Stimulated activated CD4-positive, alpha-beta T cell treated with anti-CD3 and anti-CD28 coated beads, TNF-alpha, amount 100 ng/mL, for 1 hour (primary cell): ENCODE measurements at places on chromosomes 5 and 9.

GRCh38 chr5:120457839-120458507, 6.1 kb upstream of the PRR16 start:
- DNase-seq = no peak

DNA sequence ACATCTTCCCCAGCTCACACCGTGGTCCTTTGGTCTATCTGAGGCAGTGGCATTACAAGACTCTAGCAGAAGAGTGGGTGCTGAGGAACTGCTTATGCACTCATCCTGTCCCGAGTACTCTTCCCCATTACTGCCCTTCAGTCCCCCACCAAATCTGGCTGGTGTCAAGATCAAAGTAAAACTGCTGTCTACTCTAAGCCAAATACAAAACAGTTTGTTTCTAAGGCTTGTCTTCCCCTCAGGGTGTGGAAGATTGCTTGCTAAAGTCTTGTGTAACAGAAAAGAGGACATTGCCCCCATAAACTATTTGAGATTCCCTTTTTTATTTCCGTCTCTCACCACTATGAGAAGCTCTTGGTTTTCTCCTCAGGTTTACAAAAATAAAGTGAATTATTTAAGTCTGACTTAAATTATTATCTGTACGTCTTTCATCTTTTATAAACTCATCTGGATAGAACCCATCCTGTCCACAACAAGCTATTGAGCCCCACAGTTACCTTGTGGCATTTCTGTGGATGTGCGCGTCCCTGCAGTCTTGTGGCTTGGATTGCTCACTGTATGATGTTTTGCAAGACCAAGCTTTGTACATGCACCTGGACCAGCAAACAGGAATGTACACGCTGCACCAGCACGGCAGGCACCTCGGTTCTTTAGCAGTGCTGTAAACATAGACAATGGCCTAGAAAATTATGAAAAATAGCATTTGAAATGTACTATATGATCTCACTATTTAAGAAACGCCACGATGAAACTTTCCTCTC, 61.0 kb downstream of the CYSTM1 start:
- DNase-seq = no peak

DNA sequence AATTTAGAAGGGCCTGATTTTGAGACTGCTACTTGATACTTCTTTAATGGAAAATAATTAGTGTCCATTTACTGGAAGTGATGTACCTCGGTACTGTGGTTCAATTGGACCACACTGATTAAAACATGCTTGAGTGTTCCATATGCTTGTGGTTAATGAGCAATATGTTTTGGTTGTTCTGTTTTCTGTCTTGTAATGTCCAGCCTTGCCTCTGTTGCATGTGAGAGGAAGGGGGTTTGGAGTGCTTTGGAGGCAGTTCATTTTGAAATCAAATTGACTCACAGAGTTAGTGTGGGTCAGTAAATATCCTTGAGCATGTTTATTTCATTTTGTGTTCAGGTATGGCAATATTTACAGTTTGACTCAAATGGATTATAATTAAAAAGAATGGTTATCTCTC, 334.4 kb downstream of the ARHGEF28 start:
- no peak for DNase-seq

- no peak for DNase-seq
These were observed 232.1 kb downstream of the MED10 start for GRCh38 chr5:6146271-6146670.

GRCh38 chr5:97094579-97095317, 47.7 kb downstream of the LIX1 start:
- DNase-seq = no peak

DNA sequence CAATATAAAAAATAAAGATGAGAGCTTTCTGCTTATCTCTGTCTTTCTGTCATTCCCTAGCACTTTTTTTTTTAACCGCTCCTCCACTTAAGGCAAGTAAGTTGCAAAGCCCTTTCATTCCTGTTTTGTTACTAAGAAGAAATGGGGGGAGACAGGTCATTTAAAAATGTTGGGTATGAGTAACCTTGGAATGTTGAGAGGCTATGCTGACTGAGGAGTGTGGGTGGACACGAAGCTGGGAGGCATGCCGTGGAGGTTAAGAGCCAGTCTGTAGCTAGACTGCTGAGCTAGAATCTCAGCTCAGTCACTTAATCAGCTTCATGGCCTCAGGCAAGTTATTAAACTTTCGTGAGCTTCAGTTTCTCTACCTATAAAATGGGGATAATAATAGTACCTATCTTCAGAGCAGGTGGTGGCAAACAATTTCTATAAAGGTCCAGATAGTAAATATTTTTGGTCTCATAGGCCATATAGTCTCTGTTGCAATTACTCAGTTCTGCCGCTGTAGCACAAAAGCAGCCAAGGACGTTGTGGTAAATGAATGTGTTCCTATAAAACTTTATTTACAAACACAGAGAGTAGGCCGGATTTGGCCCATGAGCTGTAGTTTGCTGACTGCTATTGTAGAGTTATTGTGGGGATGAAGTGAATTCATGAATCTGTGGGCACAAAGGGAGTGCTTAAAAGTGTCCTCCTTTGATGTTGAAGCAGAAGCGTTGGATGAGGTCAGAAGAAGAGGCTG, 220.0 kb downstream of the GABBR2 start:
- DNase-seq = no peak

GRCh38 chr9:101465326-101465915, 29.8 kb upstream of the ALDOB start:
- no peak for DNase-seq

GRCh38 chr9:72312386-72312987, 52.5 kb downstream of the ZFAND5 start:
- DNase-seq = no peak

GRCh38 chr5:142248853-142249462, 75.9 kb downstream of the SPRY4 start:
- DNase-seq = no peak

GRCh38 chr5:11809407-11809806, 94.8 kb downstream of the CTNND2 start:
- DNase-seq = no peak

- DNase-seq = no peak
These were observed 105.2 kb downstream of the GNAQ start for GRCh38 chr9:77926371-77926878.

- peak; percentile 55 for DNase-seq
These were observed 11.0 kb upstream of the EXOSC2 start for GRCh38 chr9:130682421-130683121.

- DNase-seq = no peak
These were observed 9.7 kb downstream of the YTHDC2 start for GRCh38 chr5:113523168-113523567.

- no peak for DNase-seq
These were observed 537 bp downstream of the C8G start for GRCh38 chr9:136945333-136946227.

GRCh38 chr9:75911390-75911789, 20.9 kb downstream of the PCSK5 start:
- DNase-seq = no peak

GRCh38 chr5:35202319-35203111, 27.8 kb downstream of the PRLR start:
- DNase-seq = no peak

GRCh38 chr9:98536542-98537173, 172.1 kb downstream of the GABBR2 start:
- no peak for DNase-seq

GRCh38 chr5:172771439-172772111, 580 bp upstream of the DUSP1 start:
- DNase-seq = no peak

- no peak for DNase-seq
These were observed 135.3 kb downstream of the FBXL7 start for GRCh38 chr5:15635289-15635616.

- DNase-seq = no peak
These were observed 18.8 kb downstream of the TICAM2 start for GRCh38 chr5:115583474-115583873.

GRCh38 chr9:35960039-35960655, 2.2 kb upstream of the OR2S2 start:
- no peak for DNase-seq

DNA sequence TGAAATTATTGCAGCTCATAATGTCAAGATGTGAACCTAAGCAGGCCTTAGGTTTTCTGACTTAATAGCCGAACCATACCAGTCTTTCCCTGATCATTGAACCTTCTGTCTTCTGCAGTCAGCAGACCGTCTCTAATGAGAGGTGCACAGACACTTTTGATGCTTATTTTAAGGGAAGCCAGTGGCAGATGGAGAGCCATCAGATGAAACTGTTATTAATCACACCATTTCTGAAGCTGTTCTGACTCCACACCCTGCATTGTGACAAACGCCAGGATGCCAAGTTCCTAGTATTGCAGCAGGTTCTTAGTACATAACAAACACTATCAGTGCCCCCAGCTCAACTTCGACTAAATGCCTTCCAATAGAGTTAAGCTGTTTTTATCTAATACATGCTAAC, 43.0 kb downstream of the PIK3R1 start:
- DNase-seq = no peak

DNA sequence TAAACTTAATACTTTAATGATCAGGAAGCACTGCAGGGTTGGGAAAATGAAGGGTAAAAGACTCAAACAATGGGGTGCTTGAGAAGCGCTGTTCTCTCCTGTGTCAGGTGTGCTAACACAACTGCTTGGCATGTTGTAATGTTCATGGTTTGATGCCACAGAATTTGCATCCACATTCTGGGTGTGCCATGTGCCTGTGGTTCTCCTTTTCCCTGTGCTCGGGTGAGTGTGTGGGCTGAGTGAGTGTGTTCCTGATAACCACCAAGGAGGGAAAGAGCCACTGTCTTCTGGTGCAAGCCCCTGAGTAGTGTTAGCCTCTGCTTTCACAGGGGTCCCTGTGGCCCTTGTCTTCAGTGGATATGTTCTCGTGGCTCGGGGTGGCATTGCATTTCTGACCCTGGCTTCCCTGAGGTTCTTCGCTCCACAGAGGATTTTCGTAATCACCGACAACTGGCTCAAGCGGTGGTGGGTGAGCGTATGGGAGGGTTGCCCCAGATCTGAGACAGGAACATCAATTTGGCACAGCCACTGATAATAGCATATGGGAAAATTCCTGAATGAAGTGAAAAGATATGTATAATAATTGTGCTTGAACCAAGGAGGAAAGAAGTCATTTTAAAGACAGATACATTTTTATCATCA, 102.0 kb downstream of the MVB12B start:
- DNase-seq = no peak

GRCh38 chr5:144510845-144511579, 340.3 kb downstream of the KCTD16 start:
- no peak for DNase-seq

GRCh38 chr9:78396087-78396486, 99.2 kb downstream of the PSAT1 start:
- no peak for DNase-seq

DNA sequence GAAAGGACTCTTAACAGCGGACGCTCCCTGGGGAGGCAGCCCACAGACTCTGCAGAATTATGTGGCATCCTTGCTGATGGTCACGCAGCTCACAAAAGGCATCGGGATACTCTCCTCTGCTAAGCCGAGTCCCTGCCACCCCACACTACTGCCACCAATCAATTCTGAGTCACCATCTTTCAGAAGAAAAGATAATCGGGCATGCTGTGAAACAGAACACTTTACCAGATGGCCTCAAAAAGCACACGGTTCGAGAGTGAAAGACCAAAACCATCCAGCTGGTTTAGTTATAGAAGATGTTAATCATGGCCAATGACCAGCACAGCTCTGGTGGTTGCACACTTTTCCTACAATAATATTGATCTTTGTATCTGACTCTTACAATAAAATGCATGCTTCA, 136.3 kb downstream of the MYO10 start:
- DNase-seq = no peak
